ENCODE measurements at places on chromosomes 2 and 18.

- DNase-seq: no peak
These were observed 571.9 kb upstream of the CRIM1 start for GRCh38 chr2:35783723-35784122.

- DNase-seq: no peak
These were observed 147.6 kb downstream of the CLIP4 start for GRCh38 chr2:29262681-29263260.

DNA sequence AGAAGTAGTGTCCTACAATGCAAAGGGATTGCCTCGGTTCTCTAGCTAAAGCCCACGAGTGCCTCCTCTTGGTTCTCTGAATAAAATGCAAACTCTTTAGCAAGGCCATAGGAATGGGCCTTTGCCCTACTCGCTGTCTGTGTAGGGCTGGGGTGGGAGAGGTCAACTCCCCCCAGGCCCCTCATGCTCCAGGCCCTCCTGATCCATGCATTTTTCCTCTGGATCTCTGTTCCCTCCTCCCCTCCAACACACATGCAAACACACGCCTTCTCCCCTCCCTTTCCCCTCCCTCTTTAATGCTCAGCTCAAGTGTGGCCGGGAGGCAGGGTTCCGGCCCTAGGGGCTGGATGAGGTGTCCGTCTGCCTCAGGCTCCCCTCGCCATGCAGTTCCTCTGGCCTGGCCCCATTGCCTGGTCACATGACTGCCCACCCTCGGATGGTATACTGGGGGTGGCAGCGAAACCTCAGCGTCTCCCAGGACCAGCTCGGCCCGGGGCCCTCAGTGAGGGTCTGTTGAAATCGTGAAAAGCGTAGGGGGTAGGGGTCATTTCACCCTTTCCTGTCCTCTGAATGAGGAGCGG, 14.9 kb upstream of the KLF11 start:
- DNase-seq: no peak

GRCh38 chr18:59509481-59510442, 150.7 kb upstream of the LMAN1 start:
- no peak for DNase-seq

GRCh38 chr2:36339607-36340218, 15.9 kb upstream of the CRIM1 start:
- no peak for DNase-seq

DNA sequence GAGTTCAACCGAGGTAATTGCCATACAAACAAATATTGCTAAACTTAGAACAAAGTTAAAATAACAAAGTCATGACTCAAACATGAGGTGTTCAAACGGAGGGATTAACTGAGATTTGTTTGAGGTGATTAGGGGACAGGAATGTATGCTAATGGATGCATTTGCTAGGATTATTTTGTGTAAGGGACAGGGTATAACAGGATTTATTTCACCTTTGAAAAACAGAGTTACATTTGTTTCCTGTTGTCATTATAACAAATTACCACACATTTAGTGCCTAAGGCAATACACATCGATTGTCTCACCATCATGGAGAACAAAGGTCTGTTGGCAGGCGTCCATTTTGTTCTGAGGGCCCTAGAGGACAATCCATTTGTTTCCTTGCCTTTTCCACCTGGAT, 304.3 kb upstream of the CNTNAP5 start:
- DNase-seq: no peak

- DNase-seq: no peak
These were observed 16.4 kb upstream of the IL1RL1 start for GRCh38 chr2:102294802-102295489.

DNA sequence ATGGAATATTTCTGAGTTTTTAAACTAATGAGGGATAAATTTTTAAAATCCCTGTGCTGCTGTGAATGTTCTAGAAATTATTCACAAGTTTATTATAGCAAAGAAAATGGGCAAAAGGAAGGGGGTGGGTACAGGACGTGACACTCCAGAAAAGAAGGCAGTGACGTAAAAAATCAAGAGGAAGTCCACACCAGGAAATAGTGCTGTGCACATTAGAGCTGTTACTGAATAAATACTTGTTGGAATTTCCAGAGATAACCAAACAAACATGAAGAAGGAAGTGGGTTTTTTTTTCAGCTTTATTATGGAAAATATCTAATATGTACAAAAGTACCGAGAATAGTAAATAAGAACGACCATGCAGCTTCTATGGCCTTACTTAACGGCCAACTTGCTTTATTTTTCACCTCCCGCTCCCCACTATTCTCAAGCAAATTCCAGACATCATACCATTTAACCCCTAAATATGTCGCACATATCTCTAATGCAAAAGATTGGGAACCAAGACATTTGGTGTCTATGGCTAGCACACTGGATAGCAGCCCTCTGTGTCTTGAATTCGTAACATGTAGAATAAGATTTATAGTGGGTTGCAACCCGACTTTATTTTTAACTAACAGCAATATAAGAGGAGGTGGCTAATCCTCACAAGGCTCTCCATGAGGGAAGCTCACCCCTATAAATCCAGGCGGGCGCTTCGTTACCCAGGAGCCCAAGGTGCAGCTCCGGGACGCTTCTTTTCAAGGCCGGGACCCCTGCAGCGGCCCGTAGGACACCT, 580 bp upstream of the NDUFV2 start:
- peak; percentile 72 for DNase-seq

- no peak for DNase-seq
These were observed 458 bp downstream of the HYCC2 start for GRCh38 chr2:201070948-201071478.

DNA sequence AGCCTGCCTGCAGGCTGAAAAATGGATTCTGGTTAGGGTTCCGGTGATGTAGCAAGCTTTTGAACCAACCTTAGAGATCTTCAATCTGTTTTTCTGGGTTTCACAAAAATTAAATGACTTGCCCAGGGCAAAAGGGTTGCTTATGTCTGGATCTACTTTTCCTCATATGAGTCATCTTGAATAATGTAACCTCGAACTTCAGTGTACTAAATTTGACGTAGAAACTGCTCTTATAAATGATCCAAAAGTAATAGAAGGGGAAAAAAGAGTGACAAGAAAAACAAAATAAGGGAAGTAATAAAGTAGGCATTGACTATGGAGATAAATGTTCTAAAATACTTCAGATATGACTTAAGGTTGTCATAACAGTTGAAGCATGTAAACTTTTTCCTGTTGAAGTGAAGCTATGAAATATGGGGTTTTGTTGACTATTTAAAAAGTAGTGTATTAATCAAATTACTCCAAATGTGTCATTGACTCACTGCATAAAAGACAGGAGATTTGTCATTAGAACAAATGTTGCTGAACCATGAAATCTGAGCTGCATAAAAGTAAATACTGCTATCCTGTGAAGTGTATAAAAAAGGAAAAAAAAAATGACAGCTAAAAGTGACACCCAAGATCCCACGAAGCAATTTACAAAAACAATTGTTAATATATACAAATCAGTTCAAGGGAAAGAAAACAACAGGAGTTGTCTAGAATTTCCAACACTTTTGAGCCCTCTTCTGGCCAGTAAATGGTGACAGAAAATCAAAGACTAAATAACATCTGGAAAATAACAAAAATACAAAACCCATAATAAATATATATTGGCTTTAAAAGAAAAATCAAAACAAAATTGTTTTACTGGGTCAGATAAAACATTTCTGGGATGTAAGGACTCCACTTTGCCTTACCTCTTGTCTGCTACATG, 103.6 kb upstream of the SERPINE2 start:
- DNase-seq: no peak

GRCh38 chr2:46471-47345, at the start of gene FAM110C:
Gene FAM110C (minus strand): TSS chr2:46505. CDS start chr2:46385, 120 bp downstream.
- DNase-seq: no peak

GRCh38 chr2:181814057-181814491, 77.5 kb upstream of the ITPRID2 start:
- DNase-seq: no peak

GRCh38 chr18:39741755-39742466, 2176.3 kb upstream of the CELF4 start:
- DNase-seq: no peak

DNA sequence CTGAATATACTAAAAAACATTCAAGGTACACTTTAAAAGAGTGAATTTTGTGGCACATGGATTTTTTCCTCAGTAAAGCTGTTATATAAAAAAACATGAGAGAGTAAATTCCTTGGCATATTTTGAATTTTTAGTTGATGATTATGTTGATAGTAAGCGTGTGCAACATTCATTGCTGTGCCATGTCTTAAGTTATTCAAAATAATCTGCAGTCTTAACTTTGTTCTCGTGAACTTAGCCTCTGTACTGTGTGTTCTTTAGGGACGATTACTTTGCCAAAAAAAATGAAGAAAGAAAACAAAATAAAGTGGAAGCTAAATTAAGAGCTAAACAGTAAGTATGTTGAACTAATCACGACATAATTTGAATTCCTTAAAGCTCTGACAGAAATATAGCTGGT, 9.6 kb downstream of the SSB start:
- DNase-seq: no peak

GRCh38 chr2:186968277-186968676, 119.3 kb upstream of the ZSWIM2 start:
- DNase-seq: no peak

DNA sequence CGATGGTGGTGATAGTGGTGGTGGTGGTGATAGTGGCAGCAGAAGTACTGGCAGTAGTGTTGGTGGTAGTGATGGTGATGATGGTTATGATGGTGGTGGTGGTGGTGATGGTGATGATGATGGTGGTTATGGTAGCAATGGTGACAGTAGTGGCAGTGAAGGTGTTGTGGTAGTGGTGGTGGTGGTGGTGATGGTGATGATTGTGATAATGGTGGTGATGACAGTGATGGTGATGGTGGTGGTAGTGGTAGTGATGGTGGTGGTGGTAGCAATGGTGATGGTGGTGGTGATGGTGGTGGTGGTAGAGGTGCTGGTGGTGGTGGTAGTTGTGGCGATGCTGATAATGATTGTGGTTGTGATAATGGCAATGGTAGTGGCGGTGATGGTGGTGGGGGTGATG, 126.5 kb downstream of the AFF3 start:
- DNase-seq: no peak

DNA sequence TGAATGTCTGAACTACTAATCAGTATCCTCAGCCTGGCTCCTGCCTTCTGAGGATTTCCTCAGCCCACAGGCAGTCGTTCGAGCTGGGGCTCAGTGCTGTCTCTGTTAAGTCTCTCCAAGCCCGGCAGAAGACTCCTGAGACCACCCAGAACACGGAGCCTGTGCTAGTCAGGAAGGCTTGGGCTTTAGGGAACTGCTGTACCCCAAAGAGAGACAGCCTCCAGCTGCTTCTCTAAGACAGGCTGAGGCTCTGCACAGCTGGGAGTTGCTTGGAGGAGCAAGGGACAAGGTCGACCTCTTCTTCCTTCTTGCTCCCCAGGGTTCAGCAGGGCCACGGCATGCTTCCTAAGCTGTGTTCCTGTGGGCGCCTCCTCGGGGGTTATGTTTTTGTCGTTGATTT, 283.4 kb upstream of the MYT1L start:
- DNase-seq: no peak

DNA sequence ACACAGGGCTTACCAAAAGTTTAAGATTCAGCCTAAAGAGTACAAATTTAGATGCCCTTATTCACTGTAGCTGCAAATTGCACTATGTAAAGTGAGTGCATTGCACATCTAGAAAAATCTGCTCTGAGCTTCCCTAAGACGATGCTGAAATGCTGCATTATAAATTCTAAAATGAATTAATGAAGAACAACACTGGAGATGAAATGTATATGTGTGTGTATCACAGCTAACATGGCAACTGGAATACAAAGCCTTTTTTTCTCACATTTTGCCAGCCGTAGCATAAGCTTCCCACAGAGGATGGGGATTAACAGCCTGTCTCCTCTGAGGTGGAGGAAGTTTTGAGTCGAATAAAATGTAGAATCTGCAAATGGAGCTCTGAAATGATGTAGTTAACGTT, 338.3 kb upstream of the ZEB2 start:
- no peak for DNase-seq

DNA sequence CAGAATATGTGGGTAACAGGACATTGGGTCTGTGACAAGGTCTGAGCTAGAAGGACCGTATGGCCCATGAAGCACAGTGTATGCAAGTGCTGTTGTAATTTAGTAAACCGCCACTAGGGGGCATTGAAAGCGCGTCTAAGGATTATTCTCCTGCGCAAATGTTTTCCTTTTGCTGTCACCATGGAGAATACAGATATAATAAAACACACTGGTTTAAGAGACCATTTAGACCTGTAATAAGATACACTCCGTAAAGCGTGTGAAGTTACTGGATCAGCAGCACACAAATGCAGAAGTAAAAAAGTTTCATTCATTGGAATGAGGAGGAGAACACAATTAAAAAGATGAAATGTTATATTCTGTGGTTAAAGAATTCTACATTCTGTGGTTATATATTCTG, 272.4 kb downstream of the AGAP1 start:
- DNase-seq: peak; percentile 21

- no peak for DNase-seq
These were observed 206.1 kb downstream of the ZFP36L2 start for GRCh38 chr2:43020296-43020695.

DNA sequence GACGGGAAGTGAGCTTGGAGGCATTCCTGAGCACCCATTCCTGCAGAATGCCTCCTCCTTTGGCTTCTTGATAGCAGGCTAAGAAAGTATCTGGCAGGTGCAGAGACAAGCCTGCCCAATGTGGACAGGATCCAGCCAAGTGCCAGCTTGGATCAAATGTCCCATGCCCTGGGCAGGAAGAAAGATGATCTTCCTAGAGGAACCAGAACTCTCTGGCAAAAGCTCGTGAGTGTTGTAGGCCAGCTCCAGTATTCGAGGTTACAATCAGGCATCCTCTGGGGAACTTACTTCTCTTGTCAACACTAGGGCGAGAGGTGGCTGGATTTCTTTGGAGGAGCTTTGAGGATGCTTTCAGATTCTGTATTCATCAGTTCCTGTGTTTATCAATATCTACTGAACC, 29.9 kb upstream of the PDIA6 start:
- DNase-seq: no peak

DNA sequence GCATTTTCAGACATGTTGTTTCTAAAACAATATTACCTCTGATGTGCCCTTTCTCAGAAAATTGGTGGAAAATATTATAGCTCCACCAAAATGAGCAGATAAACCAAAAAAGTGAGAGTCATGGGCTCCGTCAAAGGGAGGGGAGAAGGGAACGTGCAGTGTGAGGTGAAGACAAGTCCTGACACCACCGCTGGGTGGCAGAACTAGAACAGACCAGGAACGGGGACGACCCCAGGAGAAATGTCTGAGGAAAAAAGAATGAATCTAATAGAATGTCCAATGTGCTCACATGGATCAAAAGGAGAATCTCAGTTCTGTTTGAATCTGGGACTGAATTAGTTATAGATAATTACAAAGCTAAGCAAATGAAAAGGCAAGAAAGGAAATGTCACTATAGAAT, 22.6 kb upstream of the BCL2 start:
- peak; percentile 79 for DNase-seq

DNA sequence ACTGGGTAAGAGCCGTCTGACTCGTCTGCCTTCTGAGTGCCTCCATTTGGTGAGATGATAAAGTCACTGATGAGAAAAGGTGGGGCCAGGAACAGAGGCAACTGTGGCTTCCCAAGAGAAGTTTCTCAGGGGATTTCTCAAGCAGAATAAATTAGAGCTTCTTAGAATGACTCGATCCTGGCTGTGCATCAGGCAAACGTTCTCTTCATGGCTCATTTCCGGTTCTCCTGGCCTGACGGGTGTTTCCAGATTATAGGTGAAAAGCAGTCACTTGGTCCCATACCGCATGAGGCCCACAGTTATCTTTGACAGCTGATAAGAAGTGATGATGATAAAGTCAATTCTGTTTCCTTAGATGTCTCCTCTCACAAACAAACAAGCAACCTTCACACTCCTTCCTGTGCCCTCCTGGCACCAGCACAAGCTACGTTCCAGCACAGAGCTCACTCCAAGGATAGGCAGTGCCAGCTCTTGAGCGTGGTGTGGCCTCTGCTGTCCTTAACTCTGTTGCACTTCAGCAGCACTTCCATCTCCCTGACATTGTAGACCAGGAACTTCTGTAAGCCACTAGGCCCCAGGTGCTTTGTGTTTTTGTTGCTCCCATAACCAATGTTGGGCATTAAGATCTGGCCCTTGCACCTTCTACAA, 37.8 kb upstream of the KCNF1 start:
- DNase-seq: no peak

Data from Kasumi-1 (cell line).